Stimulated activated naive CD4-positive, alpha-beta T cell (primary cell): ENCODE measurements at places on chromosomes 4 and X.

DNA sequence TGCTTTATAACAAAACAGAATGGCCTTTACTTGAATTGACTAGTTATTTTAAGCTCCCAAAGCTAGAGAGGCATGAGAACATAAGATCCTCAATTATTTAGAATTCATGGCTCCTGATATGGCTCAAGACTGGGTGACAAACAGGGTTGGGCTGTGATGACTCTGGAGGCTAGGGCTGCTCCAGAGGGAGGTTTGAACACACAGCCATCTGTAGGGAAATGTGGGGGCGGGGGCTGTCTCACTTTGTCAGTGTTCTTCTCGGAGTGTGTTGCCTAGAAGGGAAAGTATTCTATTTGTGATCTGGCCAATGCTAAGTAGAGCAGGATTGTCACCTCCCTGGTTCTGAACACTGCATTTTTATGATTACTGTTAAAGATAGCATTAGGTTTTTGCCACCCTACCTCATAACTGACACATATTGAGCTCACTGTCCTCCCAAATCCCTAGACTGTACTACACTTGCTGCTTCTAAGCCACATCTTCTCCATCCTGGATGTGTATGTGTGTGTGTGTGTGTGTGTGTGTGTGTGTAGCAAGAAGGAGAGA lies 45.9 kb downstream of the VSIG4 start:
- DNase-seq = no peak

DNA sequence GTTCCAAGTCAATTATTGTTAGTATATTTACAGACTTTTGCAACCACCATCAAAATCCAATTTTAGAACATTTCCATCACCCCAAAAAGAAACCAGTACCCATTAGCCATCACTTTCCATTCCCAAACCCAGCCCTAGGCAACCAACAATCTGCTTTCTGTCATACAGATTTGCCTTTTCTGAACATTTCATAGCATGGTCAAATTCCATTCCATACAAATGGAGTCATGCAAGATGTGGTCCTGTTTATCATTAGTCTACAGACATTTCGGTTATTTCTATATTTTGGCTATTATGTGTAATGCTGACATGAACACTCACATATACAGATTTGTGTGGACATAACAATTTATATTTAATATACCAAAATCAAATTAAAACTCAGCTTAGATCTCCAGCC lies 508.7 kb downstream of the ZNF674 start:
- no peak for DNase-seq

GRCh38 chrX:65522739-65523372 lies 11.7 kb downstream of the LAS1L start:
- no peak for DNase-seq

DNA sequence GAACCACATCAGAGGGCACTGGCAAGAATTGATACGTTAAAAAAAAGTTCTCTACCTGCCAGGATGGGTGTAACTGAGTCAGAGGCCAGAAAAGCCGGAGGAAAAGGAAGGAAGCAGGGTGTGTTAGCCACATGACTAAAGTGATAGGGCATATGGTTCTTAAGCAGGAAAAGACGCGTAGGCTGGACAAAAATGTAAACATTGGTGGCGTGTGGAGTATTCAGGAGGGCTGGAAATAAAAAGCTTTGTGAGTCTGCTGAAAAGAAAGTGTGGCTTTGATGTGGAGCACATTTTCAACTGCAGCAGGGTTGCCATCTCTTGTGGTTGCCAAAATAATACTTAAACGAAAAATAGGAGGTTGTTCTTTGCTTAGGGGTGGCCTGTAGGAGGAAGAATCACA lies 186.5 kb upstream of the RPL34 start:
- DNase-seq = peak; percentile 9

GRCh38 chr4:110586131-110586850 lies 36.6 kb downstream of the PITX2 start:
- DNase-seq = no peak

DNA sequence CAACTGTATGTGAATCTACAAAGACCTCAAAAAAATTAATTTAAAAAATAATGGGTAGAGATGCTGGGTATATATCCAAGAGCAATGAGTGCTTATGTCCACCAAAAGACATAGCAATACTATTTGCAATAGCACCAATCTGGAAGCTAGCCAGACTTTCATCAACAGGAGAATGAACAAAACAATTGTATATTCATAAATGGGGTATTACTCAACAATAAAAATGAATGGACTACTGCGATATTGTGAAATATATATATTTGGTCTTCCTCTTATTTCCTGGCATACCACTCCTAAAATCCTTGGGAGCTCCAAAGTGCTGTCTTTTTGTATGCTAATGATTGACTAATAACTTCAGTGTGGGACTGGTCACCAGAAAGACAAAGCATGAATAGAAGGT lies 77.5 kb downstream of the MSN start:
- no peak for DNase-seq
